ENCODE measurements at places on chromosomes 11 and 22.
A peak's percentile ranks its signal among the peaks of the same experiment; 100 is the strongest.

- no peak for DNase-seq
Observed at GRCh38 chr22:48070760-48071159, 1308.3 kb downstream of the TBC1D22A start.

GRCh38 chr22:48055827-48056226, 1293.4 kb downstream of the TBC1D22A start:
- DNase-seq, result no peak

- no peak for DNase-seq
Observed at GRCh38 chr11:67311556-67312082, 8.3 kb downstream of the SSH3 start.

DNA sequence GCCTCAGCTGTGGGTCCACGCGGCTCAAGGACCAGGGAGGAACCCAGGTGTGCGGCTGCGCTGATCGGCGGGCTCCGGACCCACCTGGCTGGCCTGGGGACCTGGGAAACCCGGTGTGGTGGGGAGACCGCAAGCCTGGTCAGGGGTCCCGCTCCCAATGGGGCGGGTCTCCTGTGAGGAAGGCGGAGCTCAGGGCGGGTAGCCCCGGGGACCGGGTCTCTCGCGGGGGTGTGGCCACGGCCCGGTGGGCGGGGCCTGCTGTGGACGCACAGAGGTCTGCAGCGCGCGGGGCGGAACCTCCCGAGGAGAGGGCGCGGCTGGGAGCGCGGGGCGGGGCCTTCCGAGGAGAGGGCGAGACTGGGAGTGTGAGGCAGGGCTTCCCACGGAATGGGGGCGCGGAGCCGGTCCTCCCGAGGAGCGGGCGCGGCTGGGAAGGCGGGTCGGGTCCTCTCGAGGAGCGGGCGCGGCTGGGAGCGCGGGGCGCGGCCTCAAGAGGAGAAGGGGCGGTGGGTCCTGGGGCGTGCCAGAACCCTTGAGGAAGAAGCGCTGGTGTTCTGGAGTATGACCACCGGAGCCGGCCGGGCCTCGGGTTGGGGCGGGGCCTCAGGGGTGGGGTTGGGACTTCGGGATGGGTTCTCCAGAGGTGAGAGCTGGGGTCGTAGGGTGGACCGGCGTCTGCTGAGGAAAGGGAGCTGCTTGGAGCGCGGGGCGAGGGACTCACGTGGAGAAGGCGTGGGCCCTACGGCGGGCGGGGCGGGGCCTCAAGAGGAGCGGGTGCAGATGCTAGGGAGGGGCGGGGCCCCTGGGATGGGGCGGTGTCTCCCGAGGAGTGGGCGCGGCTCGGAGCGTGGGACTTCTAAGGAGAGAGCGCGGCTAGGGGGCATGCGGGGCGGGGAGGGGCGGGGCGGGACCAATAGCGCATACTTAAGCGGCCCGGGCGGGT, 20.8 kb downstream of the DGCR6L start:
- peak; percentile 90 for DNase-seq

DNA sequence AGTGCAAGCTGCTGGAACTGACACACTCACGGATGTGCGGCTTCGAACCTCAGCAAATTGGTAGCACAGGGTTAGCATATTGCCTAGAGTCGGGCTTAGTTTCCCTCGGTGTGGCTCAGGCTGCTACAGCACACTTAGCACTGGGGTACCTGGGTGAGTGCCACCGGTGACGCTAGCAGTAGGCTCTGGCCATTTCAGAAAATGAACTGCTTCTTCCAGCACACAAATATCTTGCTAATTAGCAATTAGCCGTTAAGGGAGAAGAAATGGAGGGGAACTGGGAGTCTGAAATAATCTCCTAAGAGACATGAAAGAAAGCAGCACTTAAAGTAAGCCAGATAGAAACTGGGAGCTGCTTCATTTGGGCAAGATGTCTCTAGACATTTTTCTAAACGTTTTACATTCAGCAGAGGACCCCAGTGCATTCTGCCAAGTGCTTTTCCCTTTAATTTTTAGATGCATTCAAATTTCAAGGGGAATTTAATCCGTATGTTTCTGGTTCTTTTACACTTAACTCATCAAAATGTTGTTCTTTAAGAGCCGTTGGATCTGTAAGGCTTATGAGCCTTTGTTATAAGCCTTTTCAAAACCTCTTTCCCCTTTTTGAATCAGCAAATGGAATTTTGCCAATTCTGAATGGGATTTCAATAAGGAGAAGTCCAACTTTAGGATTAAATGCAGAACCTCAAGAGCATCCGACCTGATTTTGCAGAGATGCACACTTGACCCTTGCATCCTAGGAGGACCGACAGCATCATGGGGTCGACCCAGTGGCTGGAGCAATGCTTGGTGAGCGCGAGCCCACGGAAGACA, 708.1 kb downstream of the NTM start:
- DNase-seq, result no peak

DNA sequence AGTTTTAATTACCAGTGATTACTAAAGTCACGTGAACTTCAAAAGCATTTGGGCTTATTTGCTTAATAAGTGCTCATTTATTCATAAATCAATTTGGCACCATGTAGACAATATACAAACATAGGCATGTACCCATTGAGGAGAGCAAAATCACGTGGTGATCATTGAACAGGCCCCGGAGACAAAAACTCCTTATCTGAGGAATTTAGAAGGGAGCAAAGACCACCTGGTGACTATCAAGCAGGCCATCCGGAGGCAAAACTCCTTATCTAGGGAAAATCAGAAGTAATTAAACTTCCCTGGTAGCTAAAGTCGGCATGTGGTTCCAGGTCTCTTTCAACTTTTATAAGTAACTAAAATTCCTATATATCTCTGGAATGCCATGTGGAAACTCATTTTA, 5.7 kb upstream of the BTBD10 start:
- no peak for DNase-seq

GRCh38 chr11:125365196-125365931, 130.7 kb downstream of the FEZ1 start:
- DNase-seq, result no peak

- DNase-seq, result no peak
Observed at GRCh38 chr11:28632338-28632737, 524.1 kb downstream of the METTL15 start.

DNA sequence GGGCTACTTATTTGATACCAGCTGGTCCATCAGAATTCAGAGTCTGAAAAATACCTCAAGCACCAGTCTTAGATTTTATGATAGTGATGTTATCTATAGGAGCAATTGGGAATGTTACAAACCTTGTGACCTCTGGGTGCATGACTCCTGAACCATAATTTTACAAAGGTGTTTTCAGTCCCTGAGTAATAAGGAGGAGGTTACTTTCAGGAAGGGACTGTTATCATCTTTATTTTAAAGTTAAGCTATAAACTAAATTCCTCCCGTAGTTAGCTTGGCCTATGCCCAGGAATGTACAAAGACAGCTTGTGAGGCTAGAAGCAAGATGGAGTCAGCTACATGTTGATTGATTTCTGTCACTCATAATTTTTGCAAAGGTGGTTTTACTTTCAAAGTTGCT, 101.9 kb downstream of the UVRAG start:
- no peak for DNase-seq

DNA sequence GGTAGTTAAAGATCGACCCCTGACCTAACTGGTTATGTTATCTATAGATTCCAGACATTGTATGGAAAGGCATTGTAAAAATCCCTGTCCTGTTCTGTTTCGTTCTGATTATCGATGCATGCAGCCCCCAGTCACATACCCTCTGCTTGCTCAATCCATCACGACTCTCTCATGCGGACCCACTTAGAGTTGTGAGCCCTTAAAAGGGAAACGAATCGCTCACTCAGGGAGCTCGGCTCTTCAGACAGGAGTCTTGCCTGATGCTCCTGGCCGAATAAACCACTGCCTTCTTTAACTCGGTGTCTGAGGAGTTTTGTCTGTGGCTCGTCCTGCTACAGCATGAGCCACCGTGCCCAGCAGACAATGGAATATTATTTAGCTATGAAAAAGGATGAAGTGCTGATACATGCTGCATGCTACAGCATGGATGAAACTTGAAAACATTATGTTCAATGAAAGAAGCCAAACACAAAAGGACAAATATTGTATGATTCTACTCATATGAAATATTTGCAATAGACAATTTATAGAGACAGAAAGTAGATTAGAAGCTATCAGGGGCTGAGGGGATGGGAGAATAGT, 12.0 kb upstream of the LGALS2 start:
- DNase-seq, result no peak

GRCh38 chr22:39525658-39525975, 5.3 kb downstream of the ATF4 start:
- DNase-seq, result no peak

GRCh38 chr11:27040302-27041115, at the start of gene BBOX1:
Gene BBOX1 (plus strand): TSS chr11:27040815. CDS start chr11:27055431, 14,616 bp downstream.
- DNase-seq, result no peak

GRCh38 chr11:117733316-117733715, 63.7 kb downstream of the DSCAML1 start:
- DNase-seq, result no peak

- DNase-seq, result no peak
Observed at GRCh38 chr11:69286374-69287371, 7.3 kb upstream of the MYEOV start.

GRCh38 chr11:60657888-60658287, 41.5 kb upstream of the MS4A8 start:
- no peak for DNase-seq

- DNase-seq, result no peak
Observed at GRCh38 chr22:34842630-34843029, 223.3 kb upstream of the ISX start.

DNA sequence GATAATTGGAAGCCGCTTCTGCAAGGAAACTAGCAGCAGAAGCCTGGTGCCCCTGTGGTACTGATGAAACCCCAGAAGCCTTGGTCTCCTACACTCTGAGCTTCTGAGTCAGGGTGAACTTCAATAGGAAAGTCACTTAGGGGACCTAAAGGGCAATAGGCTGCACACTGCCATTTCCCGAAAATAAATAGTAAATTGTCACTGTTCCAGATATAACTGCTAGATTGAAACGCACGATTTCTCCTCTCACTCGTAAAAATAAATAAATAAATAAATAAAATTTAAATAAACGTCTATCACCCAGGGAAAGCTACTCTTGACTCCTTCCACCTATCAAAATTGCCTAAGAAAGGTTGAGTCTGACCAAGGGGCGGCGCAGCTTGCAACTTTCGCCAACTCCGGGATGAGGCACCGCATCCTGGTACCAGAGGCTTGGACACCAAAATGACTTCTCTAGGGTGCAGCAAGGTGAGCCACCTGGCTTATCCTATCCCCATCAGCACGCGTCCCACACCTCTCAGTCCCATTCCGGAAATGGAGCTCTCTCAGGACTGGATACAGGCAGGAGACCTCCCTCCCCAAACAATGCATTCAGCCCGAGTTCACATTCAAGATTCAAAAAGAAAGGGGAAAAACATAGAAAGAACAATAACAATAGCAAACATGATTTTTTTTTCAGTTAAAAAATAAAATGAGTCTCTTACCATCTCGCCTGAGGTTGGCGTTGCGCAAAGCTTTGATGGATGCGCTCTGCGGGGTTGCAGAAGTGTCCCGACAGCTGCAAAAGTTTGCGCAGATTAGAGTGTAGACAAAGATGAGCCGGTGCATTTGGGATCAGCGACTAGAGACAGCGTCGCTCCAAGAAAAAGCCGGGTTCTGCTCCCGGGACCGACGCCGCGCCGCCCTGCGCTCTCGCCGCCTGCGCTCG, 583 bp downstream of the PDGFD start:
- DNase-seq, result no peak

DNA sequence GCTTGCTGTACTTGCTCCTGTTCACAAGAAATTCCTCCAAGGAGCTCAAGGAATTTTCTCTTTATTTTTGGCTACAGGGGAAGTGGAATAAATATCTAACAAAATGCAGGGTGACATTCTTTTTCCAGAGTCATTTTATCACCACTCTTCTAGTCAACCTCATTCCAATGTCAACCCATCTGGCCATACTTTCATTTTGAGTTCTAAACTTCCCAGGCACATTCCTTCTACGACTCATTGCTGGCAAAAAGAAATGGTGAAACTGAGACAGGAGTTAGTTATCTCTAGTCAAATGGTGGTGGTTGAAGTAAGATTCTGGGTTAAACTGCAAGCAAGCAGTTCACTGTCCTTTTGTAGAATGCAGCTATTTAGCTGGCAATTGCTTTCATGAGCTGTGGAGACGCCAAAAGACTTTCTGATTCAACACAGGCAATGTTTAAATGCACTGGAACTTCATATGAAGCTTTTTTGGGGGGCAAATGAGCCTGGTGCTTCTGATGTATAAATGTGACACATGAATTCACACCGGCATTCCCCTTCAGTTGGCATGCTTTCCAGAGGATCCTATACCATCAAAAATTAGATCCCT, 304.6 kb downstream of the CADM1 start:
- DNase-seq, result no peak

- no peak for DNase-seq
Observed at GRCh38 chr11:8070417-8071115, 10.4 kb upstream of the TUB start.

DNA sequence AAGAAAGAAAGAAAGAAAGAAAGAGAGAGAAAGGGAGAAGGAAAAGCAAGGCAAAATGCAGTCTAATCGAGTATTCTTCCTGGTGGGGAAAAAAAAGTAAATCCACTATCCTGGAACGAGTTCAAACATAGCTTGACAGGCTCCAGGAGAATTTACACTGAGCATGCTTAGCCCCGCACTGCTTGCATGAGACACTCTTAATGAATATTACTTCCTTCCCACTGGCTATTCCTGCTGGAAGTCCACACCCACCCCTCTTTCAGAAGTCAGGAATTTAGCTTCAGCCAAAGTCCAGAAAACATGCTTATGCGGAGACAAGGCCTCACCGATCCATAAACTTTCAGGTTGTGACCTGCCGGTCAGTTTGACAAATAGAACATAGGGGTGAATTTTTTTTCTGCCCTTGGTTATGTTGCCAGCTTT, 251.8 kb upstream of the BLID start:
- DNase-seq, result no peak

GRCh38 chr11:15726221-15726746, 611.6 kb downstream of the INSC start:
- no peak for DNase-seq

DNA sequence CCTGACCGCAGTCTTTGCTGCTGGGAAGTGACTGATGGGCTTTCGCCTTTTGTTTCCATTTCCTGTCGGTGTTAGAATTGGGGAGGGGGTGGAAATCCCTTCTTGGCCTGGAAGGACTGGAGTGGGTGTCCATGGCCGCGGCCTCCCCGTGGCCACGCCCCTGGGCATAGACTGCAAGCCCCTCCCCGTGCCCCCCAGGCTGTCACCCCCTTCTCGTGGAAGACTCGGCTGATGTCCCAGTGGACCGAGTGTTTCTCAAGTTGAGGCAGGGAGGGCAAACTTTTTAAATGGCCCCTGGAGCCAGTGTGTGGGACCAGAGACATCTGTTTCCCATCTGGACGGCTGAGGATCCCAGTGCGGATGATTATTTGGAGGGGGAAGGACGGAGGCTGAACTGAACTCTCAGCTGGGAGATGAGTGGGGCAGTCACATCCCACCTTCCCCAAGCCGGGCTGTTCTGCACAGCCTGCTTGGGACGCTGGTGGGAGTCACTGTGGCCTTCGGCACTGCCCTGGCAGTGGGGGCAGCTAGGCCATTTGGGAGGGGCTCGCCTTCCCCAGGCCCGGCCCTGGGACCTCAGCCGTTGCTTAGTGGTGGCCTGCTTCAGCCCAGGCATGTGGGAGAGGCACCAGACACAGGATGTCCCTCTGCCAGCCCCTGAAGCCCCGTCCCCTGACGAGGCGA, 1.6 kb downstream of the CD81 start:
- no peak for DNase-seq

Measured in stimulated activated naive CD8-positive, alpha-beta T cell treated with anti-CD3 and anti-CD28 coated beads, Interleukin-15, Interleukin-2, amounts not matched to agents 100 U/mL and 50 U/mL, for 24 hours (primary cell).